ENCODE measurements at places on chromosomes 7 and 10.

GRCh38 chr7:94348142-94348541 is 46.6 kb upstream of the COL1A2 start:
- DNase-seq = peak; percentile 97

- peak; percentile 28 for DNase-seq
These were observed 44.0 kb downstream of the COL13A1 start for GRCh38 chr10:69845574-69846292.

- no peak for DNase-seq
These were observed 40.7 kb upstream of the LEP start for GRCh38 chr7:128200376-128200775.

- DNase-seq = no peak
These were observed 128.9 kb downstream of the AMPH start for GRCh38 chr7:38502289-38502688.

DNA sequence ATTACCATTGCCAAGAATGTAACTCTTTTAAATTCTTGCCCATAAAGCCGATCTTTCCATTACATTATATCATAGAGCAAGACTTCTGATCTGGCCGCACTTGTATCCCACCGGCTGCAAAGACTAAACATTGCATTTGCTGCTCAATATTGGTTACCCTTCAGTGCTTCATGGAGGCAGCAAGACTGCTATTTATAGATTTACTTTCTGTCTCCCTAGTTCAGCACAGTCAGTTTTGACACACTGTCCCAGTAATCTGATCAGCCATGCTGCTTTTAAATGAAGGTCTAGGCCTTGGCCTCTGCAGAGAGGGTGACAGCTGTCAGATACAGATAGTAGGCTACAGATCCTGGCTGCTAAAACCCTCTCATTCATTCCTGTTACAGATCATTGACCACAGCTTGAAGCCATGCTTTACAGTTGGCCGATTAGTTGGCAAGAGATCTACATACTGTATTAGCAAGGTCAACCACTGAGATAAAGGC is 562.6 kb upstream of the GALNT17 start:
- no peak for DNase-seq
